ENCODE measurements at places on chromosomes 16 and 17. TPM values are rescaled to one million over a fixed set of nuclear protein-coding genes. Genes with fewer than 3 reads are reported as not detected.

DNA sequence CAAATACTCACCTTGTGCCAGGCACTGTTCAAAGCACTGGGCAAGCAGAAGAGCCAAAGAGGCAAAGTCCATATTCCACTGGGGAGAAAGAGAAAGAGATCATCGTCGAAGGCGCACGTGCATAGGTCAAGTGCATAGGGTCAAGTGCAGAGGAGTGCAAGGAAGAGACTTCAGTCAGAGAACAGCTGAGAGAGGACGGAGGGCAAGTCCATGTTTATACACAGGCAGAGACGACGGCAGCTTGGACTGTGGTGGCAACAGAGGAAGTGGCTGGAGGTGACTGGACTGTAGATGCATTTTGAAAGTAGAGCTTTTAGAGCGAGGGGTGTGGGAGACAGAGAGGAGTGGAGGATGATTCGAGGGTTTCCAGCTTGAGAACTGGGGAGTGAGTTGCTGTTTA lies 74.7 kb upstream of the SDK2 start:
- no peak for DNase-seq

- no peak for DNase-seq
Measured at GRCh38 chr16:61263400-61263799, 772.8 kb downstream of the CDH8 start.

DNA sequence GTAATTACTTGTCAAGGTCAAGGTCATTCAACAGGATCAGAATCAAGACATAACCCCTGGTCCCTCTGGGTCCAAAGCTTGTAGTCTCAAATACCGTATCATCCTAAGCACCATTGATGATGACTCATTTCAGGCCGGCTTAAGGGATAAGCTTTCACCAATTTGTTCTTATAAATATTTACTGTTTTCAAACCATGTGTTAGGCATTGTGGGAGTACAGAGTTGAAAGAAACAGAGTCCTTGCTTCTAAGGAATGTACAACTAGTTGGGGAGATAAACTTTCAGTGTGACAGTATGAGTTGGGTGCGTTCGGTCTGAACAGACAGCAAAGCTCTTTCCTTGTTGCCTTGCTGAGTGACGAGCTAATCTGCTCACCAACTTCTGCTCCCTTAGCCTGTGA lies 183.5 kb upstream of the MAF start:
- no peak for DNase-seq

The MT3 gene
- not detected for total RNA-seq

- DNase-seq, result peak; percentile 30
Measured at GRCh38 chr17:67221062-67221998, 23.7 kb downstream of the HELZ start.

DNA sequence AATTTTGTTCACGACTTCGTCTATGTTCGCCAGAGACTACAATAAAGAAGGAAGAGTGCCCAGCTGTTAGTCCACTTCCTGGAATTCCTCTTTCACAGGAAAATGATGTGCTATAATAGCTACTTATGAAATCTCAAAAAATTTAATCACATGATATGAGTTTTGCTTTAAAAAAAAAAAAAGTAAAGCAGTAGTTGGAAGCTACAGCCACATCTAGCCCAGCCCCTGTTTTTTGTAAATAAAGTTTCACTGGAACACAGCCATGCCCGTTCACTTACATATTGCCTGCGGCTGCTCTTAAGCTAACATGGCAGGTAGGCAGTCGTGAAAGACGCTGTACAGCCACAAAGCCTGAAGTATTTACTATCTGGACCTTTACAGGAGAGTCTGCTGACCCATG lies 15.3 kb downstream of the VPS53 start:
- DNase-seq, result no peak

The UMOD gene
- total RNA-seq, result not detected

The PDILT gene
- total RNA-seq, result not detected

- DNase-seq, result no peak
Measured at GRCh38 chr16:57284209-57284951, at the start of gene PLLP. Gene PLLP (minus strand): TSS chr16:57284672. CDS start chr16:57284540, 132 bp downstream.

GRCh38 chr17:31738067-31738466 lies 121.0 kb downstream of the COPRS start:
- no peak for DNase-seq

- no peak for DNase-seq
Measured at GRCh38 chr17:60901242-60901641, 223.6 kb downstream of the BCAS3 start.
